ENCODE measurements at places on chromosomes 5 and 9.

GRCh38 chr9:134627417-134628353 lies 13.9 kb upstream of the COL5A1 start:
- DNase-seq, result no peak
- H3K36me3 ChIP-seq, result no peaks in the 10 kb centered on the region
- no peak overlapping the region for H3K4me3 ChIP-seq
- no peak overlapping the region for H3K27ac ChIP-seq
- H3K27me3 ChIP-seq, result no peaks in the 10 kb centered on the region
- H3K4me1 ChIP-seq, result no peaks in the 10 kb centered on the region

DNA sequence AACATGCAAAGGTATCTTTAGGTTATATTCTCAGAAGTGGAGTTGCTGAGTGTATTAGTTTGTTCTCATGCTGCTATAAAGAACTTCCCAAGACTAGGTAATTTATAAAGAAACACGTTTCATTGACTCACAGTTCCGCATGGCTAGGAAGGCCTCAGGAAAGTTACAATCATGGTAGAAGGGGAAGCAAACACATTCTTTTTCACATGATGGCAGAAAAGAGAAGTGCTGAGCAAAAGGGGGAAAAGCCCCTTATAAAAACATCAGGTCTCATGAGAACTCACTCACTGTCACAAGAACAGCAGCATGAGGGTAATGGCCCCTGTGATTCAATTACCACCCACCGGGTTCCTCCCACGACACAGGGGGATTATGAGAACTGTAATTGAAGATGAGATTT lies 163.6 kb upstream of the PRLR start:
- H3K27ac ChIP-seq, result no peak overlapping the region
- no peak for DNase-seq
- H3K4me3 ChIP-seq, result no peak overlapping the region
- H3K27me3 ChIP-seq, result no peaks in the 10 kb centered on the region
- no peaks in the 10 kb centered on the region for H3K36me3 ChIP-seq
- H3K4me1 ChIP-seq, result no peaks in the 10 kb centered on the region

DNA sequence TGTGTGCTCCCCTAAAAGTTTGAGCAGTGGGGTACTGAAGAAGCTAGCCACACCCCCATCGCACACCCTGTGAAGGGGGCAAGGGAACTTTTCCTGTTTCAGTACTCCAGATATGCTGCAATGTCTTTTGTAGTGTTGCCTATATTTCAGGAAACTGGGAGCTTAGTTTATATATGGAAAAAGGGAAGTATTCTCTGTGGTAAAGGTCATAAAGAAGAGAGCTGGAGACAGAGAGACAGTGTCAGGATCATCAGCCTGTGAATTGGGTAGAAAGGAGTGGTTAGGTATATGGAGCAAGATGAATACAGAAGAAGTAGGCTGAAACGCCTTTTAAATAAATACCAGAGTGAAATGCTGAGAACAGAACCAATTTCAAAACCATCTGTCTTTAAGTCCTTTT lies 82.2 kb upstream of the C9orf72 start:
- H3K27ac ChIP-seq, result no peak overlapping the region
- no peaks in the 10 kb centered on the region for H3K36me3 ChIP-seq
- no peak for DNase-seq
- no peak overlapping the region for H3K4me3 ChIP-seq

DNA sequence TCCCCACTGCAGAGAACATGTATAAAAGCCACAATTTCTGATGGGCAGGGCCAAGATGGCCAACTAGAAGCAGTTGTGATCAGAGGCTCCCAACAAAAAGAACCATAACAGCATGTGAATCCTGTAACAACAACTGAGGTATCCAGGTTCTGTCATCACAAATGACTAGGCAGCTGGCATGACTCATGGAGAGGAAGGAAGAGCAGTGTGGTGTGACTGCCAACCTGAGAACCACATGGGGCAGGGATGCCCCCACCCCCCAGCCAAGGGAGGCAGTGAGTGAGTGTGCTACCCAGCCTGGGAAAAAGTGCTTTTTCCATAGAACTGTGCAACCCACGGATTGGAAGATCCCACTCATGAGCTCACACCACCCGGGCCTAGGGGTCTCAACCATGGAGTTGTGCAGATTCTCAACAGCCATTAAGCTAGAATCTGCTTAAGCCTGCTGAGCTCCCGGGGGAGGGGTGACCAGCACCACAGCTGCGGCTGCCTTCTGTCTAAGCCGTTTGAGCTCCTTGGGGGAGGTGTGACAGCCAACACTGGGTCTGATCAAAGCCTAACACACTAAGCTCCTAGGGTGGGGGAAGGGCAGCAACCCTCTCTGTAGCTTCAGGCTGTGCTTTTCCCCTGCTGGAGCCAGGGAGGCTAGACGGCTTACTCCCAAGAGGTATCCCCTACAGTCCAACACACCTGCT lies 80.1 kb upstream of the DMAC1 start:
- peaks cover 5% of the 10 kb centered on the region for H3K4me1 ChIP-seq
- H3K36me3 ChIP-seq, result no peaks in the 10 kb centered on the region
- no peak for DNase-seq
- no peak overlapping the region for H3K4me3 ChIP-seq
- no peak overlapping the region for H3K27ac ChIP-seq
- H3K27me3 ChIP-seq, result no peaks in the 10 kb centered on the region

DNA sequence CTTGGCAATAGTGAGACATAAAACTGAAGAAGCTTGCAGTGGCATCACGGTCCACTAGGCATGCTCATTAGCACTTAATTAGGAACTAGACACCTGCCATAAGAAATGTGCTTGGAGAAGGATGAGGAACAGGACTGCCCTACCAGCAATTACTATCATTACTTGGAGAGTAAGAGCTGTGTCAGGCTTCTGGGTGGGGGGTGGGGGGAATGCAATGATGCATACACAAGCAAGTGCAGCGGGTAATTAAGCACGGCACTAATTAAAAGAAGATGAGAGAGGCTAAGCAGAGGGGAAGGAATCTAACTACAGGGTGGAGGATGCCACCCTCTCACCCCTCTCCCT lies 53.1 kb downstream of the TLE1 start:
- no peaks in the 10 kb centered on the region for H3K36me3 ChIP-seq
- H3K27ac ChIP-seq, result no peak overlapping the region

DNA sequence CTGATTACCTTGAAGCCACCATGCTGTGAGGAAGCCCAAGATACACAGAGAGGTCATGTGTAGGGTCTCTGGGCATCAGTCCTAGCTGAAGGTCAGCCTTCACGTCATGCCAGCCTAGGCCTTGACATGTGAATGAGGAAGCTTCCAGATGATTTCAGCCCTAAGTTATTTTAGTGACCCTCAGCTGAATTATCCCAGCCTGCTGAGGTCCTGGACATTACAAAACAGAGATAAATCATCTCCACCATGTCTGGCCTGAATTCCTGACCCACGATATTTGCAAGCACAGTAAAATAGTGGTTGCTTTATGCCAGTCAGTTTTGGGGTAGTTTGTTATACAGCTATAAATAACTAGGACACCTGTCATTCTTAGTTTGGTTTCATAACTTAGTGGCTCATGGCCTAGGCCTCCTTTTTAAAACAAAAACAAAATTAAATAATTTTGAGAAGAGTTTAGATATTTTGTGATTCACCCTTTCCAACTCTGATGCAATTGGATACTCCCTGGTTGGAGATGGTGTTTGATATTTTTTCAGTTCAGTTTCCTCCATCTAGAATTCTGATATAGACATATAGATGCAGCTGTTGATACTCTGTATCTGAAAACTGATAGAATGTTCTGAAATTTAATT lies 571.3 kb upstream of the CLINT1 start:
- peaks cover 29% of the 10 kb centered on the region for H3K4me1 ChIP-seq
- H3K27ac ChIP-seq, result no peak overlapping the region
- H3K4me3 ChIP-seq, result no peak overlapping the region
- no peak for DNase-seq
- H3K36me3 ChIP-seq, result no peaks in the 10 kb centered on the region
- no peaks in the 10 kb centered on the region for H3K27me3 ChIP-seq

GRCh38 chr5:148585988-148586387 lies 68.3 kb downstream of the HTR4 start:
- no peak overlapping the region for H3K4me3 ChIP-seq
- no peak overlapping the region for H3K27ac ChIP-seq
- H3K36me3 ChIP-seq, result no peaks in the 10 kb centered on the region
- no peak for DNase-seq

DNA sequence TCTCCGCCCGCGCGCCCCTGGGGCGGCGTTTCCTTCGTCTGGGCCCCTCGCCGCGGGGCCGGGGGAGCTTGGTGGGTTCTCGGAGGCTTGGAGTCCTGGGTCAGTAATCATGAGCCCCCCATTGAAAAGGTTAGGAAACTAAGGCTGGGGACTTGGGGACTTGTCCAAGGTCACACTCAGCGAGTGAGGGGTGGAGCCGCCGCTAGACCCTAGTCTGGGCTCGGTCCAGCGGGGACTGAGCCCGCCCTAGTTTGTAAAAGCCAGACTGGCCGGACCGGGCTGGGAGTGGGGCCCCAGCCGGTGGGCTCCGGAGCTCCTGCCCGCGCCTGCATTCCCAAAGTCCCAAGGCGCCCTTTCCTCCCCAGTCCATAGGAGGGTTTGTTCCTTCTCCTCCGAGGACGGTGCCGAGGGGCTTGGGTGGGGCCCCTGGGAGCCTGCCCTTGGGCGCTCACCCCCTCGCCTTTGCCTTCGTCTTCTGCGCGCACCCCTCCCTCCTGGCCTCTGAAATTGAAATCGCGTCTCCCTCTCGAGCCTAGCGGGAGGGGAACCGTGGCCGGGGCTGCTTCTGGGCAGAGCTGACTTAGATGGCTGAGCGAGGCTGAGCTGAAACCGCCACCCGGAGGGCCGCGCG lies 995 bp downstream of the OLFM1 start:
- no peak for DNase-seq
- H3K27ac ChIP-seq, result no peak overlapping the region
- H3K4me1 ChIP-seq, result no peaks in the 10 kb centered on the region
- no peaks in the 10 kb centered on the region for H3K27me3 ChIP-seq

GRCh38 chr5:44719856-44720255 lies 88.9 kb upstream of the MRPS30 start:
- no peaks in the 10 kb centered on the region for H3K36me3 ChIP-seq
- H3K4me1 ChIP-seq, result no peaks in the 10 kb centered on the region
- H3K27me3 ChIP-seq, result no peaks in the 10 kb centered on the region

GRCh38 chr5:158431369-158432029 lies 572.6 kb upstream of the CLINT1 start:
- no peaks in the 10 kb centered on the region for H3K27me3 ChIP-seq
- H3K36me3 ChIP-seq, result no peaks in the 10 kb centered on the region
- H3K4me1 ChIP-seq, result peaks cover 41% of the 10 kb centered on the region
- H3K27ac ChIP-seq, result no peak overlapping the region
- DNase-seq, result no peak

DNA sequence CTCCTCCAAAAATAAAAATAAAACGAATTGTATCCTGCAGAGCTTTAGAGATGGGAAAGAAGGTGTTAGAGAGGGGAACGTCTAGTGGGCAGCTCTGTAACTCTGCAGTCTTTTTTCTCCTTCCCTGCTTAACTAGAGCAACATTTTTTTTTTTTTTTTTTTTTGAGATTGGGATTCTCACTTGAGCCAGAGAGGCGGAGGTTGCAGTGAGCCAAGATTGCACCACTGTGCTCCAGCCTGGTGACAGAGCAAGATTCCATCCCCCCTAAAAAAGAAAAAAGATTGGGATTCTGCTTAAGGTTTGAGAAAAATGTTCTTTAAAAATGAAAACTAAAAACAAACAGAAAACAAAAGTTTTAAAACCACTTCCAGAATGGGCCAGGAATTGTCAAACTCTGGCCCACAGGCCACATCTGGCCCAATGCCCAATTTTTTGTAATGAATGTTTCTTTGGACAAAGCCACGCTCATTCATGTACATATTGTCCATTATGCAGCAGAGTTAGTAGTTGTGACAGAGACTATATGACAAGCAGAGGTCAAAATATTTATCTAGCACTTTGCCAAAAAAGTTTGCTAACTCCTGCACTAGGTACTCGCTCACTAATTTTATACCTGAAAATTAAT lies 98.5 kb downstream of the ZCCHC7 start:
- H3K36me3 ChIP-seq, result no peaks in the 10 kb centered on the region
- no peak overlapping the region for H3K4me3 ChIP-seq
- no peak for DNase-seq
- no peaks in the 10 kb centered on the region for H3K27me3 ChIP-seq
- H3K4me1 ChIP-seq, result no peaks in the 10 kb centered on the region
- H3K27ac ChIP-seq, result no peak overlapping the region

DNA sequence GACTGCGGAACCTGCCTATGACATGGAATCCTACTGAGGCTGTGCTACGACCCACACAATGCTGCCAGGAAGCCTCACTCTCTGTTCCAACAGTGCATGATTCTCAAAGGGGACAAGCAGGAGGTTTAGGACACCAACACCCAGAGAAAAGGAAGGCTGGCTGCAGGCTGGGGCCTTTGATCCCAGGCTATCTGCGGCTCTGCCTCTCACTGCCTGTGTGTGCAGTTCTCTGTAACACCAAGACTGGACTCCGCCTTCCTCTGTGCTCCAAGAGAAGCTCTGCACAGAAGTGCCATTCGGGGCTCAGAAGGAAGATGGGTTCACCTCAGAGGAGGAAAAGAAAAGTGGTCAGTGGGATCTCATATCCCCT lies 20.5 kb downstream of the ANKH start:
- H3K27ac ChIP-seq, result no peak overlapping the region
- H3K36me3 ChIP-seq, result no peaks in the 10 kb centered on the region
- DNase-seq, result no peak
- H3K4me3 ChIP-seq, result no peak overlapping the region
- no peaks in the 10 kb centered on the region for H3K4me1 ChIP-seq

DNA sequence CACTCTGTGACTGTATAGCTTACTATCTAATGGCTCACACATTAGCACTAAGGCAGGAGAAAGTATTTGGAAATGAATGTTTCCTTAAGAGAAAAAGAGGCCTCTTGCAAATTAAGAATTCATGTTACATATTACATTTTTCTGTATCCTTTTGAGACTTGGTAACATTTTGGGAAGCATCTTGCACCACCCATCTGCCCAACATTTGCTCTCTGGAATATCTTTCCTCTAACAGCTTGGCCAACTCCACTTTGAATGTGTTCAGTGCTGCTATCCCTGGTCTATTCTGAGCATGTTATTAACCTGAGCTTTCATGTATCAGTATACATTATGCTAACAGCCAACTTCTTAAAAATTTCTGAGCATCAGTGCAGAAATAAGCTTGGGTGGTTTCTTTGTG lies 27.2 kb downstream of the MFAP3 start:
- no peaks in the 10 kb centered on the region for H3K4me1 ChIP-seq

GRCh38 chr5:127934791-127935256 lies 148.7 kb upstream of the SLC12A2 start:
- no peak for DNase-seq
- H3K4me1 ChIP-seq, result no peaks in the 10 kb centered on the region
- no peak overlapping the region for H3K27ac ChIP-seq
- no peaks in the 10 kb centered on the region for H3K36me3 ChIP-seq
